ENCODE measurements at places on chromosomes 13 and 19. TPM values are rescaled to one million over a fixed set of nuclear protein-coding genes. Genes with fewer than 3 reads are reported as not detected.

The KPTN gene
- total RNA-seq: 9.6 TPM

The KIR2DL1 gene
- total RNA-seq: not detected

The LYL1 gene
- total RNA-seq: 5.6 TPM

The ACER1 gene
- 0.11 TPM for total RNA-seq

The FUT3 gene
- not detected for total RNA-seq

The FGF9 gene
- 0.60 TPM for total RNA-seq

The ITGBL1 gene
- not detected for total RNA-seq

The EHD2 gene
- total RNA-seq: 1.4 TPM

The ZNF808 gene
- 22.6 TPM for total RNA-seq

The KIR3DL1 gene
- not detected for total RNA-seq

The PBX4 gene
- 23.4 TPM for total RNA-seq

The RXFP2 gene
- not detected for total RNA-seq

The IGSF23 gene
- total RNA-seq: not detected

The DIAPH3 gene
- 30.1 TPM for total RNA-seq

The BORA gene
- 18.3 TPM for total RNA-seq

The ZNF222 gene
- 0.99 TPM for total RNA-seq

The FAAP24 gene
- total RNA-seq: 10.7 TPM

The SERTAD1 gene
- total RNA-seq: 17.5 TPM

The RAB3A gene
- 6.3 TPM for total RNA-seq

The PHLDB3 gene
- 25.3 TPM for total RNA-seq

The FFAR1 gene
- 0.09 TPM for total RNA-seq

The ADGRE1 gene
- 2.1 TPM for total RNA-seq

The ZNF737 gene
- total RNA-seq: 7.0 TPM

The PALM3 gene
- total RNA-seq: 0.34 TPM

The IZUMO2 gene
- total RNA-seq: not detected

The TNPO2 gene
- 109 TPM for total RNA-seq

The OR7C2 gene
- not detected for total RNA-seq

The ATP8B3 gene
- 11.3 TPM for total RNA-seq

The C19orf67 gene
- 0.75 TPM for total RNA-seq

The ZNF20 gene
- 4.1 TPM for total RNA-seq

The MIR17HG gene
- total RNA-seq: 32.8 TPM

The PSG1 gene
- total RNA-seq: not detected

The SIAH3 gene
- total RNA-seq: 0.07 TPM

The ETFB gene
- total RNA-seq: 209 TPM

Data from activated T-helper 2 cell treated with anti-CD3 and anti-CD28 coated beads, Interferon-gamma antibody, Interleukin-2, Interleukin-4, amounts not matched to agents 10 μg/mL and 5 μg/mL and 100 μg/mL, durations not matched to agents 14 hours and 24 hours and 36 hours (primary cell).